ENCODE measurements at places on chromosomes 3 and 15.

DNA sequence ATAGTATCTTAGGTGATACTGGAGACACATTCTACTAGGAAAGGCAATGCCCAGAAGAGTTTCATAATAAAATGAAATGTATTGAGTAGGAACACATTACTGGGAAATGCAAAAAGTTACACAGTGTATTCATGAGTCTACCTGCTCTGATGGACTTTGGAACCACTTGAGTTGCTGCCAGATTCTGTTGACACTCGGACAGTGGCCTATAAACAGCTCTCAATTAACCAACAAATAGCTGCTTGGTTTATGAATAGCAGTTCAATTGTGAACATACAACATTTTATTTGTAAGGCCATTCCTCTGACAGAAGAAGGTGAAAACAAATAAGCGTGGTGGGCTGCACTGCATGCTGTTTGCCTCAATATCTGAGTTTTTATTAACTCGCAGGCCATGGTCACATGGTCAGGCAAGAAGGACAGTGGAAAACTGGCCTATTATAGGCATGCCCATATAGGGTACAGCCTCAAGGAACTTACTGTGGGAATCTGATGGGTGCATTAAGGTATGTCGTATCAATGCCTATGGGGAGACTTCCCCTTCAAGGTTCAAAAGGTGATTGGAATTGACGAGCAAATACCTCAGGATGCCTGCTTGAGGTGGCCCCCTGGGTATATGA lies 66.2 kb downstream of the C3orf80 start:
- no peak for DNase-seq

DNA sequence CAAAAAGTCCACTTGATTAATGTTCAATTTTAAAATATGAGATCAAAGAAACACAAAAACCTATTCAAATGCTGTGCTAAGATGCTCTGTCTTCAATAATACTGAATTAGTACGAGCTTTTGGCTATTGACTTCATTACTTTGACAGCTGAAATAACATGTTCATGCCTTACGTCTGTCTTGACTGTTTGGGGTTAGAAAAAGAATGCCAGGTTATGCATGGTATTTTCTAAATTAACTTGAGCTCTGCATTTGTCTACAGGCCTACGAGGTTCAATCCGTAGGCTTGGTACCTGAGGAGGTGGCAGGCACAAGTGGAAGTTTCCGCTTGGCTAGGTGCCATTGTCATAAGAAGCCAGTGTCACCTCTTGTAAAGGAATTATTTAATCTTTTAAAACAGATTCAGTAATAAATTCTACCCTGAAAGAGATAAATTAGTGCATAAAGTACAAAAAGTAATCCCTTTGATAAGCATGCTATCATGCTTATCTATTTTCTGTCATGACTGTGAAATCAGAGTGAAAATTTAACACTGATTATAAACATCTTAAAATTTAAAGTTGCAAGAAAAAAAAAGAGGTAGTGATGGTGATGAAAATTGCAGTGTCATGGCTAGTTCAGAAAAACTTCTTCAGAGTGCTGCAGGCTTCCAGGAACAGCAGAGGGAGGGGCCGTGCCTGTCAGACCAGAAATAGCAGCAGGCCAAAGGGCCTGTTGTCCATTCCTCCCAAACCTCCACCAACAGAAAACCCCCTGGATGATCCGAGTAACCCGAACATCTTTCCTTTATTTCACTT lies 115.7 kb downstream of the ARRDC4 start:
- DNase-seq: no peak

GRCh38 chr3:86801921-86802320 lies 189.0 kb downstream of the VGLL3 start:
- DNase-seq: no peak

DNA sequence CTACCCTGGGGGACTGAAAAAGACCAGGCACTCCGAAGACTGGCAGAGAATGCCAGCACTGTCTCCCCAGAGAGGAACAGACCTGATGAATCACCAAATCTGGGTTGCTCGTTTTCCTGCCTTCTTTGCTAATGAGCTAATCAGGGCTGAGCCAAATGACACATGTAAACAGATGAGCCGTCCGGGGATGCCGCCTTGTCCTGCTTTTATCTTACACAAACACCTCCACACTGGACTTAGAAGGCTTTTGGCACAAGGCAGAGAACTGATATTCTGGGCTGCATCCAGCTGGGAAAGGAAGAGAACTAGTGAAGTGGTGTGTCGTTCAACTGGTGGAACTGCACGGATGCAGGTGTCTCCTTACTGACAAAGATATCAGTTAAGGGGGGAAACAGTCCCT lies 88.1 kb downstream of the MECOM start:
- no peak for DNase-seq

GRCh38 chr3:195736866-195737490 lies 16.2 kb downstream of the MUC20 start:
- no peak for DNase-seq

- no peak for DNase-seq
Measured at GRCh38 chr3:4306860-4307259, 3.7 kb downstream of the SETMAR start.

GRCh38 chr3:187112934-187113793 lies 26.1 kb downstream of the RPL39L start:
- DNase-seq: no peak

- no peak for DNase-seq
Measured at GRCh38 chr3:15977090-15977489, 179.3 kb upstream of the ANKRD28 start.

DNA sequence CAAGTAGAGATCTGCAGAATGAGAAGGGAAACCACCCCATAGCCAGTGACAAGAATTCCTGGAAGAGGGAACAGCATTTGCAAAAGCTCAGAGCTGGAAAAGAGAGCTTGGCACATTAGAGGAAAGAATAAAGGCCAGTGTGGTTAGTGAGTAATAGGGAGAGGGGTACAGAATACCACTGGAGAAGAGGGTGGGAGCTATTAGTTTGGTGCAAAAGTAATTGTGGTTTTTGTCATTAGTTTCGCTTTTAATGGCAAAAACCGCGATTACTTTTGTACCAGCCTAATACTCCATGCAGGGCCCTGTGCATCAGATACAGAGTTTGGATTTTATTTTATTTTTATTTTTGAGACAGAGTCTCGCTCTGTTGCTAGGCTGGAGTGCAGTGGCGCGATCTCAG lies 9.8 kb downstream of the SLC24A1 start:
- no peak for DNase-seq

- no peak for DNase-seq
Measured at GRCh38 chr15:98375513-98376340, 272.6 kb upstream of the IGF1R start.

DNA sequence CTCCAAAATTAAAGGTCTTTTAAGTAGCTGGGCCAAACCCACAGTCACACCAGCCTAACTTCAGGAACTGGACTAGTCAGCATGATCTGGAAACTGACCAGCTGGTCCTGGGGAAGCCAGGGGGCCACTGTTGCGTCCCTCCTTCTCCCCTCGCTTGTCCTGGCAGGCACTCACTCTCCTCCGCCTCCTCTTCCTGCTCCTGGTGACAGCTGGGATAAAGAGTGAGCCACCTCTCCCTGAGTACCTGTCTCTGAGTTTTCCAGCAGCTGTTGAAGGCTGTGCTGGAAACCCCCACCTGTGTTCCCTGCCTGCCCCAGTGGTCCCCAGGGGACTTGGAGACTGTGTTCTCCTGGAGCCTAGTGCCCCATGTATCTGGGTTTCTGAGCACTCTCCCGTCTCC lies 56.0 kb downstream of the FGD5 start:
- no peak for DNase-seq

DNA sequence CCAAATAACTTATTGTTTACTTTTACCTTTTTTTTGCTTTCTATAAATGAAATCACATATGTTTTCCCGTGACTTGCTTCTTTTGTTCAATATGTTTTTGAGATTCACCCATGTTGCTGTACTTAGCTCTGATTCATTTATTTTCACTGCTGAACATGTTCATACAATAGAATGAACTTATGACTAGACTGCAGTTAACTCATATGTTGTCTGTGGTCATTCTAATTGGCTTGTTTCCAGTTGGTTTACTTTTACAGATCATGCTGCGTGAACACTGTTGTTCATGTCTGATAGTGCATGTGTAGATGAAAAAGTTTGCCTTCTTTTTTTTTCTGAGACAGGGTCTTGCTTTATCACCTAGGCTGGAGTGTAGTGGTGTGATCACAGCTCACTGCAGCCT lies 31.6 kb upstream of the SV2B start:
- no peak for DNase-seq

DNA sequence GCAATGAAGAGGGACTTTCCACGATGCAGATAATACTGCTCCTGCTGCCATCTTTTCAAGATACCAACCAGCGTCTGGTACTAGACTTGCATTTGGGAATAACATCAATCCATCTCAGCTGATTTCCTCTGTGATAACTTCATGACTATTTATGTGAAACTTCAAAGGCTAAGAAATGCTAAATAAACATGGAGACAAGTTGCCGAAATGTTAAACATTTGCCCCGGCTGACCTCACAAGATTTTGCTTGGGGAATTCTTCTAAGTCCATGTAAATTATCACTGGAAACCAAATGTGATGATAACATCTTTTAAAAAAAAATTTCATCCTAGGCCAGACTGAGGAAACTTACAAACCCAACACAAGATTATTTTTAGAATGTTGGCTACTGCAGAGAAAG lies 185.8 kb upstream of the PRICKLE2 start:
- DNase-seq: no peak

GRCh38 chr15:85583923-85584390 lies 203.6 kb downstream of the AKAP13 start:
- DNase-seq: no peak

DNA sequence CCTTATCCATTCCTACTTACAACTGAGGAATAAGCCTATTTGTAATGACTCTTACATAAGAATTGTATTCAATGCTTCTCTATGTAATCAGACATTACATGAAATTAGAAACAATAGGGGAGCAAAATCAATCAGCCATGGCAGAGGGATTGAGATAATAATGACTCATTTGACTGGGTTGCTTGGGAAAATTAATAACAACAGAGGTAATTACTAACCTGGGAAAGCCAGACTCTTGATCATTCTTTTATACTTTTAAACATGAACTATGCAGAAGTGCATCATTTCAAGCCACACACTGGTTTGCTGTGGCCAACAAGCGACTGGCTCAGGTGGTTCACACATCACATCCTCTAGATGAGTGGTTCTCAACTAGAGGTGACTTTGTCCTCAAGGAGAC lies 126.3 kb upstream of the CRBN start:
- no peak for DNase-seq

GRCh38 chr3:23474580-23475357 lies 271.6 kb downstream of the UBE2E2 start:
- DNase-seq: no peak

DNA sequence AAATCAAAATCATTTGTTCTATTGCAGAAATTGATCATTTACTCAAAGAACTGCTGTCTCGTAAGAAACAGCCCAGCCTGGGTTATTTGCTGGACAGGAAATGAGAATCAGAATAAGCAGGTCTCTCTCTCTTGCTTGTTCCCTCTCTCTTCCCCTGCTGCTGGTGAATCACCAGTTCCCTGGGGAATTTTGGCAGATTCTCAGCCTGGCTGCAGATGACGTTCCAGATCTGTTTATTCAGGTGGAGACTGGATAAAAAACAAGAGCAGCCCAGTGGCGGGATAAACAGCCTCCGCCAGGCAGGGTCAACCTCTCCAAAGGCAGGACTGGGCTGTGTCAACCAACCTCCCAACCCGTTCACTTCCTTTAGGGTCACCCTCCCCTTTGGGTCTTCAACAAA lies 72.1 kb downstream of the LRIG1 start:
- DNase-seq: no peak

- DNase-seq: no peak
Measured at GRCh38 chr3:17747890-17748247, 5.4 kb upstream of the TBC1D5 start.

GRCh38 chr3:194766845-194767244 lies 81.2 kb downstream of the FAM43A start:
- no peak for DNase-seq

DNA sequence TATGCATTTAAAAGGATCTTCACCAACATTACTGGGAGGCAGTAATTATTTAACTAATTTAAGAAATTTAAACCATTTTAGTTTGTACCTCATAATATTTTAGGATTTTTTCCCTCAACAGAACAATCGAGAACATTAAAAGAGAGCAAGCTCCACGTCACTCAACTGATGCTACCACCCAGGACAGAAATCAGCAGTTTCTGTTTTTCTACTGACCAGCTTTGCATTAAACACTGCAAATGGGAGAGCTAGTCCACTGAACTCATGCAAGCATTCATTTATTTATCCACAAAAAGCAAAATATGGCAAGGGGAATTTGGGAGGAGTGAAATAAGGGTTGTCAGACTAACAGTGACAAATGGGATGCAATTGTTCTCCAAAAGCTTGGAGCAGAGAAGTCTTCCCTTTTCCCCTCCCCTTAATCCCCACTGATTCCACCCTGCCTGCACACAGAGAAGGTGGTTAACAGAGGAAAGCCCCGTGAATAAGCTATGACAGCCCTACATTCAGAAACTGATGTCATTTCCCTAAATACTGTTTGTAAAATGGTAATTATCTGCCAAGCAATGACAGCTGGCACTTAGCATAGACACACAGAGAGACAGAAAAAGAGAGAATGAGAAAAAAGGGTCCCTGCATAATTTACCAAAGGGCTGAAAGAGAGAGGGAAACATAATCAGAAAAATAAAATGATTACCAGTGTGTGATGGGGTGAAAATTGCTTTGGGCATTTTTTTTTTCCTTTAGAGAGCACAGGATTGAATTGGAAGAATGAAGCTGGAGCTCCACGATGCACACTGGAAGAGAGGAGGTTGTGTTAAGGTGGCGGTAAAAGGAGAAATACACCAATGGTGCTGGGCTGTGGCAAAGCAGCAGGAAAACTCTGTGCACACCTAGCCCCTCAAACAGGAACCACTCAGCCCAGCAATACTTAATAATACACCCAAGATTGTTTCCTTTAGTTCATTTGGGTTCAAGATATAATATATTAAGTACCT lies 777.4 kb downstream of the TUSC7 start:
- DNase-seq: no peak

DNA sequence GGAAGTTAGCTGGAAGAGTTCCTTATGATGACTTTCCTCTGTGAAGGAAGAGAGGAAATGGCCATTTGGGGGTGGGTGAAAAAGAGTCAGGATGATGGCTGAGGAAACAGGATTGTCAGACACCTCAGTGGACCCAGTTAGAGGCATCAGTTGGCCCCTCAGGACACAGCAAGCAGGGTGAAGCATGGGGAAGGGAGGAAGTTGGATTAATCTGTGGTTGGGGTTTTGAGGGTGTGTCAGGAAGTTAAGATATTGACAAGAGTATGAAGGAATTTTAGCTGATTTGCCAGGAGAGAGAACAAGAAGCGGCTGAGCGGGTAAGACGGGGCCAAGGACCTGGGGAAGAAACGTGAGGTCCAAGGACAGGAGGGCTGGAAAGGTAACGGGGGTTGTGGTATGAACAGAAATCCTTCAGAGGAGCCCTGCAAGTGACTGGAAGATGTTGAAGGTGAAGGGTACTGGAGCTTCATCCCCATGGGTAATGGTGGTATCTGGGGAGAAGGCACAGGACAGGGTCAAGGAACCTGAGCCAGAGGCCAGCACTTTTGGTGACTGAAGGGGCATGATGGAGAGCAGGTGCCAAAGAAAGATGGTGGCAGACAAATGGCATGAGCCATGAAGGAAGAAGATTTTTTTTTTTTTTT lies 2.7 kb downstream of the UQCC5 start:
- DNase-seq: no peak
